Dorsolateral prefrontal cortex (tissue), 122 donors: ENCODE measurements at places on chromosomes 6 and 20. TPM values are rescaled to one million over a fixed set of nuclear protein-coding genes. Genes with fewer than 3 reads are reported as not detected.

Gene MMP24
- total RNA-seq: 11.5 TPM

Gene OPRL1
- total RNA-seq: 28.4 TPM

Gene PKIG
- 65.0 TPM for total RNA-seq

Gene OR2B6
- total RNA-seq: not detected

Gene PTGIS
- total RNA-seq: 1.9 TPM
